Activated naive CD4-positive, alpha-beta T cell (primary cell): ENCODE measurements at places on chromosomes 5 and 9.

GRCh38 chr9:124758061-124758460 is 13.1 kb downstream of the NR6A1 start:
- DNase-seq = no peak

DNA sequence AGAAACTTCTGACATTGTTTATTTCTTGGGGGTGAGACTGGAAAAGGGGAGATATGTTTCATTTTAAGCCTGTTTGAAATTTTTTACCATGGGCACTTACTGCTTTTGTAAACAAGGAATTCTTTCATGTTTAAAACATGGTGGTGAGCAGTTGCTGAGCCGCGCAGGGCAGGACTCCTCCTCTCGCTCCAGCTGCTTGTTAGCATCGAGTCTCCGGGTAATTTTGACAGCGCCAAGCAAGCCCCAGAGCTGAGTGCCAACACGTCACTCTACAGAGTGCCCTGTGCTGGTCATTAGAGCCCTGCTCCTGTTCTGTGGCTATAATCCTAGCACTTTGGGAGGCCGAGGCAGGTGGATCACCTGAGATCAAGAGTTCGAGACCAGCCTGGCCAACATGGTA is 116.5 kb upstream of the MSX2 start:
- no peak for DNase-seq

DNA sequence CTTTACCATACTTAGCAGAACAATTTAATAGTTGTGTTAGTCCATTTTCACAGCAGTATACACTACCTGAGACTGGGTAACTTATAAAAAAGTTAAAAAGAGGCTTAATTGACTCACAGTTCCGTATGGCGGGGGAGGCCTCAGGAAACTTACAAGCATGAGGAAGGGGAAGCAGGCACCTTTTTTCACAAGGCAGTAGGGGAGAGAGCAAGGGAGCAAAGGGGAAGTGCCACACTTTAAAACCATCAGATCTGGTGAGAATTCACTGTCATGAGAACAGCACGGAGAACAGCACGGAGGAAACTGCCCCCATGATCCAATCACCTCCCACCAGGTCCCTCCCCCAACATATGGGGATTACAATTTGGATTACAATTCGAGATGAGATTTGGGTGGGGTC is 269.9 kb downstream of the MTRR start:
- DNase-seq = no peak

DNA sequence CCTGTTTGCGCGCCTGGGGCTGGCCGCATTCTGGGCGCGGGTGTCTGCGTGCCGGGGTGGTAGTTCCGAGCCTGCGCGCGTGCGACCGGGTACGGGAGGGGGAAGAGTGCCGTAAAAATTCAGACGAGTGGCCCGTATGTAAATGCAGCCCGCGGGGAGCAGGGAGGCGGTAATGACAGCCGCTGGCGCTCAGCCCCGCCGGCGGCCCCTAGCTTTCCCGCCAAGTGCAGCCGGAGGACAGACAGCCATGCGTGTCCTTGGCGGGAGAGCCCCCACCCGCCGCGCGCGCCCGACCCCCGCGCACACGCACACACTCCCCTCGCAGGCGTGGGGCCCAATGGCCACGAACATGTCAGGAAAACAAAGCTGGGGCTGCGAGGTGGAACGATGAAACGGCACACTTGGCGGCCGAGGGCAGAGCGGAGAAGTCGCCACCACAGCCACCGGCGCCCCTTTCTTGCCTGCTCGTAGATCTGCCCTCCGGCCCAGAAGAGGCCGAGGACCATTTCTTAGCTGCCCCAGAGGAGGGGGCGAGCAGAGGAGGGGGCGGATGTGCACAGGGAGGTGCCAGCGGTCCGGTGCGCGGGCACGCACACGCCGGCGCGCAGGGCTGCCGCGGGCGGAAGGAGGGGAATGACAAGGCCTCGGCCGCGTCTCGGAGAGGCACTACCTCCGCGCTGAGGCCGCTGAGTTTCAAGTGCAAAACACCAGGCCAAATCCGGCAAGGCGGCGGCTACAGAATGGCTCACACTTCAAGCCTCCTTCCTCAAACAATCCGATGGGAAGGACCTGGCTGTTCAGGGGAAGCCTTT is 208.4 kb downstream of the MEF2C start:
- no peak for DNase-seq

GRCh38 chr5:72552041-72552557 is 44.9 kb upstream of the ZNF366 start:
- no peak for DNase-seq

DNA sequence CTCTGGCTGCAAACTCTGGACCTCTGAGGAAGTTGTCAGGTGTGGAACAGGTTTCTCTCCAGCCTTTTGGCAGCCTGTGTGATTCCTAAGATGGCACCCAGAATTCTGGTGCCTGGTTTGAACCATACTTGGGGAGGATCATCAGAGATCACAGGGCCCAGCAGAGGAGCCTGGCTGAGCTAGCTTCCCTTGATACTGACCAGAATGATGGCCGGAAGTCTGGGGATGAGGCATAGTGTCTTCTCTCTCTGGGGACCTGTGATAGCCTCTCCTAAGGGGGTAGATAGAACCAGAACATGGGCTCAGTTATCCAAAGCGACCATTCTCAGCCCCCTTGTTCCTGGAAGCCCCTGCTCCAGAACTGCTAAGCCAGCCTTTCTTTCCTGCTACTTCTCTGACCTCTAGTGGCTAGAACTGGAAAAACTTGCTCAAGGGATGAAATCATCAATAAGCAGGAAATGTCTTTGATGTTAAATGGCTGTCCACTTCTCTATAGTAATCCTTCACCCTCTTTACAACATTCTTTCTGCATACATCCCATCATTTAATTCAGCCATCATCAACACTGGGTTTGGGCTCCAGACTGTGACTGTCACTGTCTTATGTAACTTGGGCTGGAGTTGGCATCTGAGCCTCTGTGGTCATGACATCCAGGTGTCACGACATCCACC is 55.1 kb downstream of the C9orf152 start:
- DNase-seq = no peak

DNA sequence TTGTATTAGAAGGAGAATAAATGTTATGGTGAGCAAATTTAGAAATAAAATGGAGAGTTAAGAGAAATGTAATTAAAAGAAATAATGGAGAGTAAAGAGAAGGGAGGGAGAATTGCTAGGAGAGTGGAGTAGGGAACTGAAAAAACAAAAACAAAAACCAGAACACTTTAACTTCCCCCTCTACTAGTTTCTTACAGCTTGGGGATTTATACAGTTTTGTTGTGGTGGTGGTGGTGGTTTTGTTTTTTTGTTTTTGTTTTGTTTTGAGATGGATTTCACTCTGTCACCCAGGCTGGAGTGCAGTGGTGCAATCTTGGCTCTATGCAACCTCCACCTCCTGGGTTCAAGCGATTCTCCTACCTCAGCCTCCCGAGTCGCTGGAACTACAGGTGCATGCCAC is 322.4 kb downstream of the TMEM167A start:
- no peak for DNase-seq

DNA sequence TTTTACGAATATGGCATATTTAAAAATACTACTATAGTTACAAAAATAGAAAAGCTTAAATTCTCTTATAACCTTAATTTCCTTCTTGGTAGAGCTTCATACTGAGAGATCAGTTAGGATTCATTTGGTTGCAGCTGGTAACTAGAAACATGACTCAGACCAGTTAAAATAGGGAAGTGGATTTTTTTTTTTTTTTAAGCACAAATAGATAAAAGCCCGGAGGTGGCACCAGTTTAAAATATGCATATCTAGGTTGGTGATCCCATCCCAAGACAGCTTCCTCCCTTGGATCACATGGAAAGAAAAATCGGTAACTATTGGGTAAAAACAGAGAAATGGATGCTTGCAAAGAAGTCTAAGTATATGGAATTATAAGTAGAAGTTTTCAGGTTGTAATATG is 1634.3 kb downstream of the MAT2B start:
- no peak for DNase-seq

DNA sequence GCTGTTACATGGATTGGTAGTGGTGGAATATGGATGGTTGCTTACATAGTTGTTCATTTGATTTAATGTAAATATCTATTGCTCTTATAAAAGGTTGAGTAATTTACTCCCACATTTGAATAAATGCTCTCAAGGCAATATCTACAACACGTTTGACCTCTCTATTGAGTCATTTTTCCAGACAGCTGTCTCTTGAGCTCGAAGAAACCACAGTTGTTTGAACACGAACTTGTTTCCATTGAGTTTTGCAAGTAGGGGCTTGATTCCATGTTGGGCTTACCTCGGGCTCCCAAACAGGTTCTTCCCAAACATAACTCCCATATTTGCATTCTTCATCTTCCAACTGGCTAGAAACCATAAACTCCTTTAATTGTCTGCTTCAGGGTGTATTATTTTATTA is 115.0 kb upstream of the HMHB1 start:
- DNase-seq = no peak
